ENCODE measurements at places on chromosomes 2 and 18.

DNA sequence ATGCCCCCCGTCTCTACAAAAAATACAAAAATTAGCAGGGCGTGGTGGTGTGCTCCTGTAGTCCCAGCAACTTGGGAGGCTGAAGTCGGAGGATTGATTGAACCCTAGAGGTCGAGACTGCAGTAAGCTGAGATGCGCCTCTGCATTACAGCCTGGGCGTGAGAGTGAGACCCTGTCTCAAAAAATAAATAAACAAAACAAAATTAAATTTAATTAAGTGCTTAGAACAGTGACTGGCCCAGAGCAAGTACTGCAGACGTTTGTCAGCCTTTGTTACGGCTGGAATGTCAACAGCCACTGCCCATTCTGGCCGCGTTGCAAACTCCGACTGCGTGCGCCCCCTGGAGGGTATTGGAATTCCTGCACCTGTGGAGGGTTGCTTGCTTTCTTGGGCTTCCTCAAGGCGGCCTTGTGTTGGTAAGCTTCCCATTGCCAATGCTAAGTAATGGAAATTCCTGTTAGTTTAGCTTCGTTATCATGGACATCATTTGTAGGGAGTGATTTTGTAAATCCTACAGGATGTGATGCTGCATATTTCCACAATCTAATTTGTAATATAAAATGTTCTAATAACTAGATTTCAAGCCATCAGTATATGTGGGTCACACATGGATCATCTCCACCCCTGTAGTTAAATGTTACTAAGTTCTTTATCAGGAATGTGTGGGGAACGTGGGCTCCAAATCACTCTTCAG lies 15.9 kb upstream of the ATP6V1B1 start:
- DNase-seq = peak; percentile 60

DNA sequence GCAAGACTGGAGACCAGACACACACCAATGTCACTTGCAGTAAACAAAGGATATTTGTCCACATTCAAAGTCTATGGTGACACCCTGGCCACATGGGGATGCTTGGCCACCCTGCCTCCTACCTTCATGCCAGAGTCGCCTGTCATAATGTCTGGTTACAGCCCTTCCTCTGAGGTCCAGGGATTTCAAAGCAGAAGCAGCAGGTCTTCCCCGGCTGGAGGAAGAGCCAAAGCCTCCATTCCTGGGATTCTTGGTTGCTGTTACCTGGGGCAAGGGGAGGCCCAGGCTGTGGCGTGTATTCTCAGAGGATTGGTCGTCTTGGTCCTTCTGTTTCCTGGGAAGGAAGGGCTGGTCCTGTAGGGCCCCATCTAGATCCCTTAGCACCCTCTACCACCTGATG lies 2.3 kb upstream of the ALPP start:
- DNase-seq = no peak

- DNase-seq = no peak
Observed at GRCh38 chr2:32166115-32166574, 481 bp downstream of the SLC30A6 start.

DNA sequence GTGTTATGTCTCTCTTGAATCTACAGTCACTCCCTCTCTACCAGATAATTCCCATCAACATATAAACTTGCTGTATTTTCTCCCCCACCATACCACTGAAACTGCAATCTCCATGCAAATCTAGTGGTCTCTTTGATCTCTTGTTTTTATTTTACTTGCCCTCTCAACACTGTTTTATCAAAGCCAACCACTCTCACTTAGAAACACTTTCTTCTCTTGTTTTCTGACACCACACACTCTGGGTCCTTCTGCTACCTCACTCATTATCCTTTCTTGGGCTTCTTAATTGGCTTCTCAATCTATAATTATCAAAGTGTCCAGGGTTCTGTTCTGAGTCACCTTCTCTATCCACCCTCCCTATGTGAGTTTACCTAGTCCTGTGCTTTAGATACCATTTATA lies 2.0 kb upstream of the MCFD2 start:
- DNase-seq = no peak

- no peak for DNase-seq
Observed at GRCh38 chr2:12243381-12243780, 473.4 kb upstream of the TRIB2 start.

GRCh38 chr2:76415821-76416220 lies 705.1 kb upstream of the GCFC2 start:
- DNase-seq = no peak

All from left colon (tissue), 2 donors.